Mesothelial cell of epicardium (in vitro differentiated cells): ENCODE measurements at places on chromosomes 16 and 17. TPM values are rescaled to one million over a fixed set of nuclear protein-coding genes. Genes with fewer than 3 reads are reported as not detected.

Gene SBK1
- 50.1 to 51.9 TPM (median 51.4 TPM) in 3 replicates for total RNA-seq

Gene RNF43
- 38.7 to 40.3 TPM (median 39.0 TPM) in 3 replicates for total RNA-seq

Gene CACNG5
- not detected in 3 replicates for total RNA-seq

Gene TP53TG3C
- not detected in 3 replicates for total RNA-seq

Gene ARL5C
- total RNA-seq: 0.40 TPM in 1 of 3 replicates, not detected in the others

Gene EVPLL
- total RNA-seq: not detected in 3 replicates

Gene GLTPD2
- total RNA-seq: 0.22 TPM in 1 of 3 replicates, not detected in the others

Gene PRM1
- not detected in 3 replicates for total RNA-seq

Gene LRRC75A
- 4.0 to 4.5 TPM (median 4.3 TPM) in 3 replicates for total RNA-seq

DNA sequence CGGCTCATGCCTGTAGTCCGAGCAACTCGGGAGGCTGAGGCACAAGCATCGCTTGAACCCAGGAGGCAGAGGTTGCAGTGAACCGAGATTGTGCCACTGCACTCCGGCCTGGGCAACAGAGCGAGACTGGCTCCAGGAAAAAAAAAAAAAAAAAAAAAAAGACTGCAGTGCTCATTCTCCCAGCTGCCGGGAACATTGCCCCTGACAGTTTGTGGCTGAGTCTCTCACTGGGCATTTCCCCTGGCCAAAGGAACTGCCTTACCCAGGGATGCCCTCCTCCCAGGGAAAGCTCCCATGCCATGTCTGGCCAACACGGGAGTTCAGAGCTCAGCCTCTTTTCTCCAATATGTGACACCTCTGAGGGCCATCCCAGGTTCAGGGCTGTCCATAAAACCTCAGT is 21.3 kb upstream of the USP10 start:
- no peaks in the 10 kb centered on the region for H3K36me3 ChIP-seq
- H3K4me3 ChIP-seq: no peak overlapping the region
- DNase-seq: no peak
- peaks cover 5% of the 10 kb centered on the region for H3K27me3 ChIP-seq

- DNase-seq: no peak
- no peak overlapping the region for H3K4me3 ChIP-seq
- no peaks in the 10 kb centered on the region for H3K36me3 ChIP-seq
- H3K27me3 ChIP-seq: peaks cover 4% of the 10 kb centered on the region
- peaks cover 28% of the 10 kb centered on the region for H3K4me1 ChIP-seq
- H3K27ac ChIP-seq: no peak overlapping the region
Observed at GRCh38 chr16:86550281-86550680, 4.8 kb downstream of the MTHFSD start.

GRCh38 chr17:7478276-7479212 is 887 bp downstream of the ZBTB4 start:
- H3K4me3 ChIP-seq: peak overlapping the region; percentile 87
- peak overlapping the region; percentile 98 for H3K27ac ChIP-seq
- peak; percentile 60 for DNase-seq
- no peaks in the 10 kb centered on the region for H3K36me3 ChIP-seq

- H3K27ac ChIP-seq: no peak overlapping the region
- DNase-seq: no peak
- H3K36me3 ChIP-seq: peaks cover 5% of the 10 kb centered on the region
- H3K27me3 ChIP-seq: no peaks in the 10 kb centered on the region
- H3K4me1 ChIP-seq: no peaks in the 10 kb centered on the region
Observed at GRCh38 chr17:82061047-82061925, 4.3 kb downstream of the DUS1L start.
